Jurkat, Clone E6-1 (cell line): ENCODE measurements at places on chromosomes 5 and 9.

DNA sequence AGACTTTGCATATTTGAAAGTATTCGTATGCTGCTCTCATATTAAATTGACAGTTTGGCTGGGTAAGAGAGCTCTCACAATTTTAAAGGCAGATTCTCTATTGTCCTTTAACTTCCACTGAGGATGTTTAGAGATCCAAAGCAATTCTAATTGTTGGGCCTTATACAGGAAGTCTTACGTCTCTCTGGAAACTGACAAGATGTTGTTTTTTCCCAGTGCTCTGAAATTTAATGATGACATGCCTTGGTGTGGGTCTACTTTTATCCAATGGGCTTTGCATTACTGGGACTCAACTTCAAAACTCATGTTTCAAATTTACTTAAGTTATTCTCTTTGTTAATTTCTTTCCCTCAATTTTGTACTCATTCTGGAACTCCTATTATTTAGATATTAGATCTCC lies 191.5 kb downstream of the SNX18 start:
- no peak for DNase-seq

DNA sequence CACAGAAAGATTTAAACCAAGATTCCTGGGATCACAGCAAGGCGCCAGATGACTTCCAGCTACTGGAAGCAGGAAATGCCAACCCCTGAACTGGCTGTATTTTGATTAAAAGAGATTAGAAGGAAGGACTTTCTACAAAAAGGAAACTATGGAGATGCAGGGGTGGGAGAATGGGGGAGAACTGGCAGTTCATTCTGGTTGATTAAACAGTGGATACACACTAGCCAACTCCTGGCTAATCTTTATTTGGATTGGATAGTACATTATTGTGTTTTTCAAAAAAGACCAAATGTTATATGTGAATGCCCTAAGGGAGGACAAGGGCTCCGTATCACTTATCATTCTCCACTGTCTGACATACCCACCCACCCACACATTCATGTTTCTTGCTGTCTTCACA lies 93.2 kb downstream of the CDO1 start:
- no peak for DNase-seq

DNA sequence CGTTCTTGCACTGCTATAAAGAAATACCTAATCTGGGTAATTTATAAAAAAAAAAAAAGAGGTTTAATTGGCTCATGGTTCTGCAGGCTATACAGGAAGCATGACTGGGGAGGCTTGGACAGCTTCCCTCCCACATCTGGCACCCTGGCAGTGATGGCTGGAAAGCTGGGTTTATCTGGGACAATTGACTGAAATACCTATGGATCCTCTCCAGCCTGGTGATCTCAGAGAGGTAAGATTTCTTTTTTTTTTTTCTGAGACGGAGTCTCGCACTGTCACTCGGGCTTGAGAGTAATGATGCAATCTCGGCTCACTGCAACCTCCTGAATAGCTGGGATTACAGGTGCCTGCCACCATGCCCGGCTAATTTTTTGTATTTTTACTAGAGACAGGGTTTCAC lies 22.7 kb upstream of the UGCG start:
- no peak for DNase-seq

DNA sequence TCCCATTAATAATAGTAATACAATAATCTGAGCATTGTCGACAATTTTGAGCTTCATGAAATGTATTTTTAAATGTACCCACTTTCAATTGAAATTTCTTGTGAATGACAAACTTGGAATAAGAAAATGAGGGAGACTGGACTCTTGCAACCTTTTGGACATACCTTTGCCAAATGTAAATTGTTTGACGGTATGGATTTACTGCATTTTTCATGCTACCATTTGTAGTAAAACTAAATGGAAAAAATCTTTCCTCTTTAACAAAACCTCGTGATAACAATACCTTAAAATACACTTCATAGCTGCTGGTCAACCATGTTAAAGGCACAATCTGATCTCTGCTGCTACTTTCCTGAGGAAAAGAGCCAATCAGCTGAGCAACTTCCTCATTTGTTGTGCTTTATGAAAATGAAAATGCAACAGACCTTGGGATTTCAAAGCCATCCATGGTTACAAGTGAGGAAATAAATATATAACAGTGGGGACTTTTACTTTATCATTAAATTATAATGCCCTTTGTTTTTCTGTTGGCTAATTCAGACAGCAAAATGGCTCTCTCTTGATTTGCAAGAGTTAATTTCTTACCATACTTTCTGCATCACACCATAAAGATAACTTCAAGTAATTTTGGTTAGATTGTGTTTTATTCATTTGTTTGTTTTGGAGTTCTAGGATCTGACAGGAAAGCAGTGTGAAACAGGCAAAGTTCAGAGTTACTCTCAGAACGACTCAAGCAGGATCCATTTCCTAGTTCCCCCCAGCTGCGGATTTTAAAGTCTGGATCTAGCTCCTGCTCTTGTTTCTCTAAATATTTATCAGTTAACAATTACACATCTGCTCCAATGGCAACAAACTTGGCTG lies 1.1 kb downstream of the ALDH1A1 start:
- DNase-seq, result no peak

- DNase-seq, result no peak
Observed at GRCh38 chr5:155193483-155194107, 180.0 kb downstream of the KIF4B start.

DNA sequence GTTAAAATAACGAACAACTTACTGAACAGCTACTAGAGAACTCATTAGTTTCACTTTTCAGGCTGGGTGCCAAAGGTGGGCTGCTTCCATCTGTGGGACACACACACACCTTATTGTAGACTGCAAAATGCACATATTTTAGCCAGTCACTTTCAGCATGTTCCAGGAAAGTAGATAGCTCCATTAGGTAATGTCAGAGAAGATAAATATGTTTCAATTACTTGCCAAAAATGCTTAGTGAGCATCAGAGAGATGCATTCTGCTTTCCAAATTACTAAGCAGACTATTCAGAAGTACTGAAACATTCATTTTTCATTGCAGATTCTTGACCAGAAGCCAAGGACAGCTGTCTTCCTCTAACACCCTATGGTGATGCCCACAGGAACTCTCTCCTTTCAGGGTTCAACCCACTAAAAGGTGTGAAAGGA lies 56.2 kb upstream of the APC start:
- no peak for DNase-seq

- DNase-seq, result no peak
Observed at GRCh38 chr5:57805732-57806131, 323.1 kb upstream of the ACTBL2 start.
